T-helper 1 cell (primary cell): ENCODE measurements at places on chromosomes 5 and 9.

GRCh38 chr9:12698266-12698665, 5.1 kb downstream of the TYRP1 start:
- DNase-seq = no peak

DNA sequence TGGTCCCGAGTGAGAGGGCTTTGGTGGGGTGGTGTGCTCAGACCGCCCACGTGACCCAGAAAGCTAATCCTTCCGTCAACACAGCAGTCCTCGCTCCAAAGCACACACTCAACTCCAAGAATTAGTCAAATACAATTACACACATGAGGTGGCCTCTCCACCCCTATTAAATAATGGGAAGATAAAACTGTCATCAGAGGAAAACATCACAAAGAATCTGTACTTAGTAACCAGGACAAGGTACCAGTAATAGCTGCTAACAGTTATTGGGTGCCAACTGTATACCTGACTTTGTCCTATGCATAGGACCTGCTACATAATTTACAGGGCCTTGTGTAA, 222.8 kb downstream of the HSPA4 start:
- no peak for DNase-seq

DNA sequence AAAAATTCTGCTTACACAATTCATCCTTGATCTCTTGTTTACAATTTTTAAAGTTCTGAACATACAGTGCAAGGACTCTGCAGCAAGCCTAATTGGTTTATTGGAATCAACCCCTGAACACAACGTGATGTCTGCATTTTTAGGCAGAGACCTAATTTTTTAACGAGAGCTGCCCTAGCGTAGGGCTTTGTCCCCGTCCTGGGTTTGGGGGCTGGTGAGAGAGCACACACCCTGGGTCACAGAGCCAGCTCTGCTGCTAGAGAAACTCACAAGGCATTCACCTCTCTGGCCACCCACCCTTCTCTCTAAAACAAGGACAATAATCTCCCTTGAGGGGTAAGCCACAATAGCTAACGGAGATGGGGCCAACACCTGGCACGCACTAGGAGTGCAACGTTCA, 28.2 kb downstream of the SH3PXD2B start:
- DNase-seq = no peak

DNA sequence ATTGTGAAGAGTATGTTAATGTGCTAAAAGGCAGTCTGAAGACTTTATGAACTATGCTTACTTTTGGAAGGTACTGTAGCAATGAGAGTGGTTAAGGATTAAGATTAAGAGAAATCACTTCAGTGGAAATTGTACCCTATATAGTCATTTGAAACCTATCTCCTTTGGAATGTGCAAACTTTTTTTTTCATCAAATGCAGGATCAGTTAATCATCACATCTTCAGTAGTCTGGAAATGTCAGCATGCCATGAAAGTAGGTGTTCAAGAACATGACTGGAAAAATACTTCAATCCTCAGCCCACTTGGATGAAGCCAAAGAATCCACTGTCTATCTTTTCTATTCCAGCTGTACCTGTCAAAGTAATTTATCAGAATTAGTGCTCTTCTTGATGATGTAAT, 157.8 kb upstream of the TMEM161B start:
- no peak for DNase-seq

DNA sequence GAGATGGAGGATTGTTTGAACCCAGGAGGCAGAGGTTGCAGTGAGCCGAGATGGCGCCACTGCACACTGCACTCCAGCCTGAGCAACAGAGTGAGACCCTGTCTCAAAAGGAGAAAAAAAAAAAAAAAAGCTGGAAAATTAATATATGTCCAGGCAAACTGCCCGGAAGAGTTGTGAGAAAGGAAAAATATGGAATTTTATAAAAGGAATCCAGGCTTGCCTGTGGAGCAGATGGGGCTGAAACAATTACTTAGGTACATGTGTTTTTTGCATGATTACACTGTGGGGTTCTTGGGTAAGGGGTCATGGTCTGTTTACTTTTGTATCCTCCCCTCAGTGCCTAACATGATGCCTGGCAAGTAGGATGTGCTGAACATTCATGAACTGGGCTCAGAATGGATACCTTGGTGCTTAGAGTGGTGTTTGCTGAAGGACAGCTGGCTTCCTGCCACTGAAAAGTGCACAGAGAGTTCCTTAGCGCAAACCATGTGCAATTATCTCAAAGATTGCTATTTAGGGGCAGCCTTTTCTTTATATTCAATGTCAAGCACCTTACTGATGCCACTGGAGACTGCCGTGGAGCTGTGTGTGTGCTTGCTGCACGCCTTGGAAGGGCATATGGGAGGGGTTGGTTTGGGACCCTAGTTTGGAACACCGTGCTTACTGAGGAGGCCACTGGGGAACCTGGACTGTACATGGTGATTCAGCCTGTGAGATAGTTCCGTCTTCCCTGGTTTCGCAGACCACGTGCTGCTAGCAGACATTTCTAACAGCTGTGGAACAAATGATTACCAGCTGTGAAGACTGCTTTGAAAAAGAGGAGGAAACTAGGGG, 78.4 kb downstream of the MAP1B start:
- DNase-seq = no peak

DNA sequence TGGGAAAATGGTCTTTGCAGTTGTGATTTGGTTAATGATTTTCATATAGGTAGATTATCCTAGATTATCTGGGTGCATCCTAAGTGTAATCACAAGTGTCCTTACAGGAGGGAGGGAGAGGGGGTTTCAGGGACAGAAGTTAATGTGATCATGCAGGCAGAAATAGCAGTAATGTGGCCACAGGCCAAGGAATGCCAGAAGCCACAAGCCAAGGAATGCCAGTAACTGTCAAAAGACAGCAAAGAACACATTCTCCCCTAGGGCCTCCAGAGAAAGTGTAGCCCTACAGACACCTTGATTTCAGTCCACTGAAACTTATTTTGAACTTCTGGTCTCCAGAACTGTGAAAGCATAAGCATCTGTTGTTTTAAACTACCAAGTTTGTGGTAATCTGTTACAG, 2074.5 kb downstream of the MAT2B start:
- DNase-seq = no peak

DNA sequence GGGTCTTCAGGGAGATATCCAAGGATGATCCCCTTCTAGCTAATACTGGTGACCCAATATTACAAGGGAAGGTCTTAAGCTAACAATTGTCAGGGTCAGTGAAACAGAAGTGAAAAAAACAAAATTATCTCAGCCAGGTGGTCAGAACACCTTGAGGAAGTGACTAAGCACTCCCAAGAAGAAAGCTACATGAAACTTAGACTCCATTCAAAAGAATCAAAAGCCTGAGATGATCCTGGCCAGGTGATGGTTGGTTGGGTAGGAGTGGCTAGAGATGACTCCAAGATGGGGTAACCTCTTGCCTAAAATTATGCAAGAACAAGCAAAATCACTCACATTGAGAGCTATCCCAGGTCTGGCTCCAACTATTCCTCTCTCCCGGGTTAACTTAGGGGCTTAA, 5.4 kb downstream of the VCP start:
- no peak for DNase-seq

- no peak for DNase-seq
Observed at GRCh38 chr5:74240783-74241750, 399.5 kb downstream of the ENC1 start.

GRCh38 chr9:108083796-108084352, 594.3 kb upstream of the KLF4 start:
- DNase-seq = no peak

DNA sequence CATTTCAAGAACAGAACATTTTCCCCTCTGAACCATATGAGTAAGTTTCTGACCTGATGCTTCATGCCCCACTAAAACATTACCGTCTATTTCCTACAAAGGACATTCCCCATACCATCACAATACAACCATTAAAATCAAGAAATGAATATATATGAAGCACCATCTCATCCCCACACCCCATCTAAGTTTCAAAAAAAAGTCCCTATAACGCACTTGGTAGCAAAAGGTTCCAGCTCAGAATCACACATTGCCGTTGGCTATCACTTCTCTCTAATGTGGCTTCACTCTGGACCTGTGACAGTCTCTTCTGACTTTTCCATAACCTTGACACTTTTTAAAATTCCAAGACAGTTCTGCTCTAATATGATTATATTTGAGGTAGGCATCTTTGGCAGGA, 5.9 kb downstream of the EMB start:
- DNase-seq = no peak

DNA sequence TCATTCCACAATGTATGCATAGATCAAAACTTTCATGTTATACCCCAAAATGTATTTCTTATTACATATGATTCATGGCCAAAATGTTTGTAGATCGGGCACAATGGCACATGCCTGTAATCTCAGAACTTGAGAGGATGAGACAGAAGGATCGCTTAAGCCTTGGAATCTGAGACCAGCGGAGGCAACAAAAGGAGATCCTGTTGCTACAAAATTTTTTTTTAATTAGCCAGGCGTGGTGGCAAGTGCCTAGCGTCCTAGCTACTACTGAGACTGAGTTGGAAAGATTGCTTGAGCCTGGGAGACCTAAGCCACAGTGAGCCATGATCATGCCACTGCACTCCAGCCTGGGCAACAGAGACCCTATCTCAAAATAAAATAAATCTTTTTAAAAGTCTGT, 89.9 kb downstream of the MAPKAP1 start:
- no peak for DNase-seq

GRCh38 chr9:26369093-26369492, 523.5 kb downstream of the CAAP1 start:
- DNase-seq = no peak

DNA sequence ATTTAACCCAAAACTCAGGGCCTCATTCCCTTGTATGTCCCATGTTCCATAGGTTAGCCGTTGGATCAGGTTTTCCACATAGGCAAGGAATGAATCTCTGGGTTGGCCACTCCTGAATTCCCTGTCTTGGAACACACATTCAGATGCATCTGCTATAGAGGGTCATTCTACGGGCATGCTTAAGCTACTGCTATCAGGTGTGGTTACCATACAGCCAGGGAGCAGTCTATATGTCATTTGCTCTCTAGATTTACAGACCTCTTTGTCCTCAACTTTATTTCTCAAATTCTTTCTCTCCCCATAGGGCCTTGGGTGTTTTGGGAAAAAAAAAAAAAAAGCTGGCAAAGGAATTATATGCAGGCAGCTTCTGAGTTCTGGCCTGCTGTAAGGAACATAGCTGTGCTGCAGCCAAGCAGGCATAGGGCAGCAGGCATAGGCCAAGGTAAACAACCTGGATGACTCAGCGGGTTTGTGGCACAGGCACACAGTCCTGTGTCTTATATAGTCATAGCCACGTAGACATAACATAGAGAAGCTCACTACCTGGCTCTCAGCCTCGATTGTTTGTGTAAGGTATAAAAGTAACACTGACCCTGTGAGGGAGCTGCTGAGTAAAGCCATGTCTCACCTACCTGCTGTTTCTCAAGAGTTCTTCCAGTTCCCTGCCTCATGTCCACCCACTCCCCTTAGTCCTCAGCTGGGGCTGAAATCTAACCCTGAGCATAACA, 141.5 kb downstream of the OSTF1 start:
- DNase-seq = no peak

GRCh38 chr5:113376640-113377039, 58.1 kb downstream of the TSSK1B start:
- DNase-seq = no peak

GRCh38 chr5:11596657-11597071, 307.6 kb downstream of the CTNND2 start:
- DNase-seq = no peak

DNA sequence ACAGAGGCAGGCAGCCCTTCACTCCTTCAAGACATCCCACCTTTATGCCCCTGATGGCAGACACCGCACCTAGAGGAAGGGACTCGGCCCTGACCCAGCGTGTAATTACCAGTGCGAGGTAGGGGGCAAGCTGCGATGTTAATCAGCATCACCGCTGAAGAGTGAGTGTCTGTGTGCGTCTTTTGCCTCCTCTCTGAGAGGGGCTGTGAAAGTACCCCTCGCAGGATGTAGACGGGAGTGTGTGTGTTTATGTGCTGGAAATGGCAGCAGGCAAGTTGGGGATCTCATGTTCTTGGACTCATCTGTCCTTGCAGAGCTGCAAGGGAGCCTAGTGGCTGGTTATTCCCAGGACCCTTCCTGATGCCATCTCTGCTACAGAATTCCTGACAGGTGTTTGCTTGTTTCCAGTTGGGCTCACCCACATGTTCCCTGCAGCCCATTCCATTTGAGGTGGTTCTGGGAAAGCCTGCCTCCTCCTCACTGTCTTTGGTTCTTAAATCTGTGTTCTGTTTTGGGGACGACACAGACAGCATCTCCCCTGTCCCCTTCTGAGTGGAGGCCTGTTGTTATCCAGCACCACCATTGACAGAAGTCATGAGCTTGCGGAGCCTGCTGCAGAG, 70.5 kb downstream of the ZNF618 start:
- no peak for DNase-seq

GRCh38 chr5:19175776-19176570, 812.0 kb downstream of the CDH18 start:
- no peak for DNase-seq

- no peak for DNase-seq
Observed at GRCh38 chr5:169667896-169668674, 31.0 kb downstream of the DOCK2 start.

DNA sequence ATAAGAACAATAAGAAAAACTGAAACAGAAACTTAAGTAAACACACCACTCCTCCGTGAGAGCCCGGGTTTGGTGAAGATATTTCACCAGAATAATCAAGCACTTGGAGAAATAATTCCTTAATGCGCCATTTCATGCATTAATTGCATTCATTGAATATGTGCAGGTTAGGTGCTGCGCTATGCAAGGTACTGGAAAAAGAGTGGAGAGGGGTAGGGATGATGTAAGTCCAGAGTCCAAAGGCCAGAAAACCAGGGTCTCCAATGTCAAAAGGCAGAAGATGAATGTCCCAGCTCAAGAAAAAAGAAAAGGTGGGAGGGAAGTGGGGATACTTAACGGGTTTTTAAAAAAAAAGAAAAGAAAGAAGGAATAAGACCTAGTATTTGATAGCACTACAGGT, 669 bp upstream of the ZFP37 start:
- no peak for DNase-seq

DNA sequence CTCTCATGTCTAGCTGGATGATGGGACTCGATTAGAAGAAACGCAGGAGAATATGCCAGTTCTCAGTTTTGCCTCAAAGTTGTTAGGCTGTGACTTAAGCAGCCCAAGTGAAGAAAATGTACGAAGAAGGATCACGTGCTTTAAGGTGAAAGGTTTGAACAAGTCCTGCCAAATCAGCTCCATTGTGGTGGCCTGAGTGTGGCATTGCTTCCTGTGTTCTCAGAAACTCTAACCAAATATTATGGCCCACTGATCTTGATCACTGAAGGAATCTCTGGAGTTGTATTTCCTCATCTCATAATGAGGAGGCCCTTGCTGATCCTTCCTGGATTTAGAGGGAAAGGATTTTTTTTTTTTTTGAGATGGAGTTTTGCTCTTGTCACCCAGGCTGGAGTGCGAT, 44.0 kb downstream of the OTULIN start:
- DNase-seq = peak; percentile 39

GRCh38 chr5:169805527-169805934, 168.5 kb downstream of the DOCK2 start:
- DNase-seq = no peak

DNA sequence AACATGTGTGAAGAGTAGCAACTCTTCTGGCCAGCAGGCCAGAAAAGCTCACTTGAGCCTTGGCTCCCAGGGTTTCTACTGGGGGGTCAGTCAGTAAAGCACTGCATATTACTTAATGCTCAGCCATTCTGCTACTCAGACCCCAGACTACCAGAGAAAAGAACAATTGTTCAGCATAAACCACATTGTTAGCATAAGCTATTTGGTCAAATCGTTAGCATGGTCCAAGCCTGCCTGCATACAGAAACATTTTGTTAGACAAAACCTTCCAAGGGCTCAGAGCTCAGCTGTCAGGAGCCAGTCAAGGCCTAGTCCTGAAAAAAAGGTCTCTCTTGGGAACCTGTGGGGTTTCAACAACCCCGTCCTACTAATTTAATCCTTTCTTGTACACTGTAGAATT, 449.3 kb downstream of the PRR16 start:
- DNase-seq = no peak
